ENCODE measurements at places on chromosomes 16 and 17.

DNA sequence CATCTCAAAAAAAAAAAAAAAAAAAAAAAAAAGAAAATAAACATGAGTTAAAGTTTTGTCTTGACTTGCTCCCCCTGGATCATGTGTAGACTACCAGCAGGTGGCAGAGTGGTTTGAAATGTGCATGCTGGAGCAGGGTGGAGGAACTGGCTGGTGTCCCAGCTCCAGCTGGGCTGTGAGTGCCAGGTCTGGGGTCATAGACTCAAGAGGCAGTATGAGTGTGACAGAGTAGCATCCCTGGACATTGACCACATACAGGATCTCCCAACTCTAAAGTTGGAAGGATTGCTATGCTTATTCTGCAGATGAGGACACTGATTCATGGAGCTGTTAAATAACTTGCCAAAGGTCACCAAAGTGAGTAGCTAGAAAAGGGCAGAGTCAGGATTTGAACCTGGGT is 198.0 kb upstream of the MPHOSPH6 start:
- no peak for DNase-seq

GRCh38 chr16:11629071-11630030 is 38.9 kb upstream of the SNN start:
- no peak for DNase-seq

DNA sequence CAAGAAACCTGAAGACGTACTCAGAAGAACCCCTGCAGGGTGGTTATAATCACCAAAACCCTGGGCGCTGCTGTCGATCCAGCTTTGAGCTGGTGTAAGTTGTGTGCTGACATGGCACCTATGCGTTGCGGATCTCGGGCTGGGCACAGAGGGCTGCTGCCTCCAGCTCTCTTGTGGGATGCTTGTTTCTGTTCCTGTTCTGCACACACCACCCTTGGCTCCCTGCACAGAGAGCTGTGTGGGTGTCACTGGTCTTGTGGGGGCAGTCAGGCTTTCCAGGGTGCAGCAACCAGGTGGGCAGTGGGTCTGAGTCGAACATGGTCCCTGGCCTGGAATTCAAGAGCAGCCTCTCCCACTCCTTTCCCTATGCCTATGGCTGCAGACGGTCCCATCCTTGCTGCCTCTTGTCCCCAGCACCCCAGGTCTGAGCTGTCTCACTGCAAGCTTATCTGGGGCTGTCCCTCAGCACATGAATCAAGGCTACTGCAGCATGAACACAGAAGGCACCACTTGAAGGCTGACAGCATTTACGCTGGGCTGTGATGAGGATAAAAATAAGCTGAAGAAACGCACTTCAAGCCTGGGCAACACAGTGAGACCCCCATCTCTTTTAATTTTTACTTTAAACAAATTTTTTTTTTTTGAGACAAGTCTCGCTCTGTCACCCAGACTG is 20.1 kb downstream of the ZNF276 start:
- DNase-seq: no peak

- DNase-seq: no peak
Measured at GRCh38 chr17:10208604-10209193, 10.3 kb upstream of the GAS7 start.

- no peak for DNase-seq
Measured at GRCh38 chr17:82729479-82730260, 5.7 kb upstream of the FN3K start.

GRCh38 chr17:28873839-28874238 is 19.0 kb downstream of the ERAL1 start:
- DNase-seq: no peak

GRCh38 chr16:11084876-11085485 is 140.6 kb downstream of the CLEC16A start:
- DNase-seq: peak; percentile 14
